A172 (cell line): ENCODE measurements at places on chromosomes 5 and 9. TPM values are rescaled to one million over a fixed set of nuclear protein-coding genes. Genes with fewer than 3 reads are reported as not detected.

TTC39B gene
- total RNA-seq, result 2.8 and 3.7 TPM in 2 replicates

GRCh38 chr9:127974001-127974768, 6.6 kb downstream of the EEIG1 start:
- no peak for DNase-seq

DNA sequence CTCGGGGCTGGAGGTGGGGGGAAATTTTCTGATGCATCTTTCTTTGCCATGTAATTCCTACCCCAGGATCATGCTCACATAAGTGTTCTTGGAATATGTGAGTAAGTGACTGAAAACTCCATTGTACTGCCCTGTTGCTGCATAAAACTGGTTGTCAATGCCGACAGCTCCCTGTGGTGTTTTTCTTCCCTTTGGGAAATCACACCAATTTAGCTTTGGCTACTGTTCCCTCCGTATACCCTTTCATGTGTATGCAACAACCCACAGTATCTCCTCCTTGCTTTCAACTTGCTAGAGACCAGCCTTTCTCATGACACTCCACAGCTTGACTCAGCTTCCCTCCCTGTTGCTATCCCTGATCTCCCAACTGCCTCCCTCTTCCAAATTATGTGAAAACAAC, 240.6 kb downstream of the TRIM32 start:
- DNase-seq, result no peak

ANKRD18B gene
- 10.6 and 12.6 TPM in 2 replicates for total RNA-seq

DNA sequence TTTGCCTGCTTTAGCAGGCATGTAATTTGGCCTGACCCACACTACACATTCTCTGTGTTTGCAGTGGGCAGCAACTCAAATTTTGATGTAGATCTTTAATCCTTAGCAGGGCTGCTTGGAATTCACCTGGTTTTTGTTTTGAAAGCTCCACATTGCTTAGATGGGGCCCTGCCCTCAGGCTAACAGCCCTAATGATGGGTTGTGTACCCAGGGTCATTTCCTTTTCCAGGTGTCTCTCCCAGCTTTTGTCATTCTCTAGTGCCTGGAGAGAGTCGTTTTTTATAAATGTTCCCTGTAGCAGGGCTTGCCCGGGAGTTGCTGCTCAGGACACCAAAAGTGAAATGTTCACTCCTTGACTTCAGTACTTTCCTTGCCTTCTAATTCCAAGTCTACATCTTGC, 126.3 kb downstream of the TRIO start:
- no peak for DNase-seq

TRAF1 gene
- total RNA-seq, result 0.91 and 0.95 TPM in 2 replicates

DNA sequence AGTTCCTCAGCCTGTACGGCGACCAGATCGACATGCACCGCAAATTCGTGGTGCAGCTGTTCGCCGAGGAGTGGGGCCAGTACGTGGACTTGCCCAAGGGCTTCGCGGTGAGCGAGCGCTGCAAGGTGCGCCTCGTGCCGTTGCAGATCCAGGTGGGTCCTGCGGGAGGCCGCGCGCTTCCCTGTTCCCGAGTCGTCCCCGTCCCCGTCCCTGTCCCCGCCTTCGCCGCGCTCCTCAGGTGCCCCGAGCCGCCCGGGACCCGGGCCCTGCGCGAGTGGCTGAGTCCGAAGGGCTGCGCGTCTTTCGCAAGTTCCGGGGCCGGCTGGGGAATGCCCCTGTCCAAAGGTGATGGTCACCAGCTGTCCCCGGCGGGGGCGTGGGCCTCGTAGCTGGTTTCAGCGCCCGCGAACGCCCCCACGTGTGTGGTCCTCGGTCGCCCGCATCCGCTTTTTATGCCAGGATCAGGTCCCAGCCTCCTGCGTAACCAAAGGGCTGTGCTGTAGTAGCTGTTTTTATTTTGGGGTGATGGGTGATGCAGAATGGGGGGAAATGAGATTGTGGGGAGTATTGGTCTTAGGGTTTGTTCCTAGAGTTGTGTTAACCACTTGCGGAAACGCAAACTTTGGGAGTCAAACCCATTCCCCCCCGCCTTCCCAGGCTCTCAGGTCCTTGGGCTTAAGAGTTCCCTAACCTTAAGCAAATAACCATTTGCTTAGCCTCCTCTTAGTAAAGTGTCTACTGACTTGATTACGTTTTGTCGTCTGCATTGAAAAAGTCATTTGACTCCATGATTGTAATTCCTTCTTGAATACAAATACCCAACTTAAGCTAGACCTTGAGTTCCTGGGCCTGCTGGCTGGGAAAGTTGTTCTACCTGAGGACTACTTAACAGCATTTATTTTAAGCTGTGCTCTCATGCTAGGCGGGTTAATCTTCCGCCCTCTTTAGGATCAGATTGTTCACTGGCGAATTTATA, 663 bp downstream of the ISOC1 start:
- peak; percentile 16 for DNase-seq
